ENCODE measurements at places on chromosomes 3 and 15.

DNA sequence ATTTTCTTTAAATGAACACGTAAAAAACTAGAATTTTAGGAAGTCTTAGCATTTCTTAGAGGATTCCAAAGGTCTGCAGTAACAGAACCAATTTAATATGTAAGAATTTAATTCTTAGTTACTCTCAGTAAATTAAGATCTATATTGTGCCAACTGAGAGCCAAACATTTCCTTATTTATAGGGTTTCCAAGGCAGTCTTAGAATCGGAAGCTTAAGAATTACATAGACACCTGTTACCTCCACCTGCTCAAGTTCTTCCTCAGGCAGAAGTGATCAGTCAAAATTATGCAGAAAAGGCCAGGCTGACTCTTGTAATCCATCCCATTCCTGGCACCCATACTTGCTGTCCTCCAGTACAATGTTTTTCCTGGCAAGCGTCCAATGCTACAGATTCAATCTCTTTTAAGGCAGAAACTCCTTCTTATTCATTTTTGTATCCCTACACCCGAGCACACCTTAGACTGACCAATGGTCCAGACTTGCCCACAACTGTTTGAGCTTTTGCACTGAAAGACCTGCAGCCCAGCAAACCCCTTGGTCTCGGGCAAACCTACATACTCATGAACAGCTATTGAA, 64.3 kb downstream of the NCEH1 start:
- DNase-seq, result peak; percentile 65

DNA sequence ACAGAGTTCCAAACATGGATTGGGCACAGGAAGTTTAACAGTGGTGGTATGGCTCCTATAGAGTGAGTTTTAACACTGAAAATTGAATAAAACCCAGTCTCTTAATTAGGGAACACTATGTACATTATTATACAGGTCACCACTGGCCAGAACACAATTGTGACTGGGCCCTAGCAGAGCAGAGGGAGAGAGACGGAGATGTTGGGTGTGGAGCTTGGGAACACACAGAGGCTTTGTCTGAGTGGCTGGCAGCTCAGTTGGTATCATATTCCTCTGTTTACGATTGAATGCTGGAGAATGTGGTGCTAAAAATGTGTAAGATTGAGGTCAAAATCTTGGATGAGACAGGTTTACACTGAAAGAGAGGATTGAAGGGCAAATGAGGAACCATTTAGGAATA, 6.8 kb upstream of the MOBP start:
- DNase-seq, result no peak

DNA sequence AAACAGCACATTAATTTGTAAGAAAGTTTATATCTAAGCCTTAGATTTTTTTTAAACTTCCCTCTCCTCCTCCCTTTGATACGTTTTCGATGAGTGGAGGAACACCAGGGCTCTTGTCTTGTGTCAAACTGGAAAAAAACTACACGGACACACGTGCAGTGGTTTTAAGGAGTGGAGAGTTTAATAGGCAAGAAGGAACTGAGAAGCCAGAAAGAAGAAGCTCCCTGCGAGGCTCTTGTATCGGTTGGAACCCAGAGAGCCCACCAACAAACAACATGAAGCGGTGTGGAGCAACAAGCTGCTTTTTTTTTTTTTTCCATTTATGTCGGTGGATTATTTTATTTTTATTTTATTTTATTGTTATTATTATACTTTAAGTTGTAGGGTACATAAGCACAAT, 18.6 kb downstream of the NDUFB4 start:
- DNase-seq, result no peak

DNA sequence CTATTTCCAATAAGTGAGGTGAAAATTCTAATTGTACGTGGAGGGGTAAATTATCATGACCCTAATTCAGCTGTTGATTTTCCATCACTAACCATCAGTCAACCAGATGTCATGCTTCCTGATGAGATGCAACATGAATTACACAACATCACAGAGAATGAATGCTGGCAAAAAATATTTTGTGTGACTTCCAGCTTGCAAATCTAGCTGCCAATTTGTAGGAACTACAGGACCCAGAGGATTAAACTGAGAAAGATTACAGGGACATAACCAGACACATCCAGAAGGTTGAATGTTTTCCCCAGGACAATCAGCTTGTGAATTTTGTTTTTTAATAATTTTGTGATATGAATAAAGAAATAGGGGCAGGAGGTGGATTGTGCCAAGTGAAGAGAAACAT, 349.0 kb upstream of the ATP10A start:
- no peak for DNase-seq

GRCh38 chr15:95284492-95284891, 1046.0 kb upstream of the NR2F2 start:
- no peak for DNase-seq

DNA sequence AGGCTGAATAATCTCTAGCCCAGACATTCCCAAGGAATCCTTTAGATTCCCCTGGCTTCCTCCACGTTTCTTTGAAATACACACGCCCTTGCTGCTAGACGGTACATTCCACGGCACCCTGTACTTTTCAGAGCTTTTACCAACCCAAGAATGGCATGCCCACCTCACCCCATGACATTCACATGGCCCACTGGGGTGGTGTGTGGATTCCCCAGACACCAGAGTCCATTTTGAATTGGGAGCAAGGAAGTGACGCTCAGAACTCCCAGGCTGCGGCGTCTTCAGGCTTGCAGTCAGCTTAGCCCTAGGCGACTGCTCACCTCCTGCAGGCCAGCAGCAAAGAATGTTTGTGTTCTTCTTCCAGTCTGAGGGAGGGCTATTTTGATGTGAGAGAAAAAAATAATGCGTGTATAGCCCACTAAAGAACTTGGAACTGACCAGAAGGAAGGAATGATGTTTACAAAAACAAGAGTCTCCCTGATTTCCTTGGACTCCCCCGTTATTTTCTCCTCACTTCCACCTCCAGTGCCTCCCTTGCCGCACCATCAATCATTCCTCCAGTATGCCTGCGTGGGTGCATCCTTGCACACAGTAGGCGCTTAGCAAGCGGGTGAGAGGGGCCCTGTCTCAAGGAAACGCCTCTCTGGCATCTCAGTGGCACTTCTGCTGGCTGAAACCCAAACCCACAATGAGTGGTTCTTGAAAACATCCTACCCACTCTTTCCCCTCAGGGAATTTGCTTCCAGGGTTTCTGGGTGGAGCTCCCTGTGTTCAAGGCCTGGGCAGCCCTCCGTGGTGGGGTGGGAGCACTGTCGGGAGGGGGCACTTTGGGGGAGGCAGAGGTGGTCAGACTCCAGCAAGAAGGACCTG, 59.9 kb downstream of the SMAD6 start:
- no peak for DNase-seq

DNA sequence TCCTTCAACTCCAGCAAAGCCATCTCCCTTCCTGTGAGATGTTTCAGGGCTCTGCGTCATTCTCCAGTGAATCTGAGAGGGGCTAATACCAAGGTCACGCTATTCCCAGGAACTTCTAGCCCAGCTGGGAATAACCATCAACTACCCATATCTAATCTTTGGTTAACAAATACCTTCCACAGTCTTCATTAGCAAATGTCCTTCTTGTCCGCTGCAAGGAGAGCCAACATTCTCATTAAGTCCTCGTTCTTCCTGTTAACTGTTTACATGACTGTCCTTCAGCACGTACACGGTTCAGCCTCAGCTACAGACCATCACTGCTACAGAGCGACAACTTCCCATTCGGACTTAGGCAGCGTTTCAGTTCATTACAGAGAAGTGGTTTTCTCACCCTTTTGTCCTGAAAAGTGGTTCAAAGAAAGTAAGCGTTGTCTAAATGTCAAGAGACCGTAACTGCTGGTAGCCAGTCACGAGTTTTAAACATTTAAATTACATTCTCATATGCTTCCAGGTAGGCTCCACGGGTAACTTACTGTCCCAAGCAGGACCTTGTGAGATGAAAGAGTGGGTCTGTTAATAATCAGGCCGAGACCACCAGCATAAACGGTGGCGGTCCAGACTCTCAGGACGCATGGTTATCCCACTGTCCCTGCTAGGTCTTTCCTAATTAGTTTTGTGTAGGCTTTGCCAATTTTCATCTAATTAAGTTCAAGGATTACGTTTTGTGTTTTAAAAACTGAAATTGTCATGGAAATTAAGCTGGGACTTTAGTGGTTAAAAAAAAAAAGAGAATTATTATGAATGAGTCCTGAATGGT, 63.8 kb downstream of the CHSY1 start:
- DNase-seq, result peak; percentile 92

DNA sequence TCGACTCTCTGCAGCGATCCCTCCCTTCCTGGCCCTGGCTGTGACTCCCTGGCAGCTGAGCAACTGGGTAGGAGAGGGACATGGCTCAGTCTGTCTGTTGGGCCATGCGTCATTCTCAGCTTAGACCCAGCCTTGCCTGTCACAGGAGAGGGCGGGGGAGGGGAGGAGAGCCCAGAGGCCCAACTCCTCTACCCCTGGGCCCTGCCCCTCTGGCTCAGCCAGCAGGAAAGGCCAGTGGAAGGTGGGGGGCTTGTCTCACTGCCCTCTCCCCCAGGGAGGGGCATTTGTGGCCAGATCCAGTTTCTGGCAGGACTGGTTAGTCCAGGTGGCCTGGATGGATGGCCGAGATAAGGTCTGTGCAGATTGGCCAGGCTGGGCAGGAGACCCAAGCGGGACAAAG, 31.6 kb downstream of the DNAJB8 start:
- no peak for DNase-seq

GRCh38 chr3:53808496-53808895, 37.7 kb downstream of the CHDH start:
- DNase-seq, result no peak

- no peak for DNase-seq
These were observed 51.5 kb downstream of the PLXNA1 start for GRCh38 chr3:127034195-127034989.

DNA sequence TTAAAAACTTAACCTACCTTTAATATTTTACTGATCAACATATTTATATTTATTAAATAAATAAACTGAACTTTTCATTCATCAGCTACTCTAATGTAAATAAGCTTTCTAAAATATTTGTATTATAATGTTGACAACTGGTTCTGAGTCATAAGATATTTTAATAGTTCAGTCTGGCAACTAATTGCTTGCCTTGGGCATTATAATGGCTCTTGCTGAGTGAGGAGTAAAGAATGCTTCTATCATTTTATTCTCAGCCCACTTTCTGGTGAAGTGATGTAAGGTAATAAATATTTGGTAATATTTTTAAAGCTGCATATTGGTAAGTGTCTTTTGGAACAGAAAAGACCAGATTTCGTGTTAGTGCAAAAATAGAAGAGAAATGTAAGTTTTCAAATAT, 81.5 kb downstream of the DIPK2A start:
- DNase-seq, result no peak

DNA sequence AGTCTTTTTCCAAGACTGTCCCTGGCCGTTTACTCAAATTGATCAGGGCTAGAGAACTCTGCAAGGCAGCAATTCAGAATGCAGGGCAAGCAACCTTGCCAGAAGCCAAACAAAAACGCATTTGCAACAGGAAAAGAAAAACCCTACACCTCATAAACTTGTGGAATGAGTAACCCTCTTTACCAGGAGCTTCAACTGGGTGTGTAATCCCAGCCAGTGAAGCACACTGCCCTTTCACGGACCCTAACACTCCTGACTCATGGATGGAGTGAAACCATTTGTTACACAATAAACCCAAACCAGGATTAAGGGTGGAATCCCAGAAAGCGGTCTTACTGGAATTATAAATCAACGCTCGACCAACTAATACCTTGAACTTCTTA, 14.8 kb upstream of the LDHAL6B start:
- peak; percentile 86 for DNase-seq

- DNase-seq, result no peak
These were observed 80.1 kb downstream of the SATB1 start for GRCh38 chr3:18345015-18345367.

DNA sequence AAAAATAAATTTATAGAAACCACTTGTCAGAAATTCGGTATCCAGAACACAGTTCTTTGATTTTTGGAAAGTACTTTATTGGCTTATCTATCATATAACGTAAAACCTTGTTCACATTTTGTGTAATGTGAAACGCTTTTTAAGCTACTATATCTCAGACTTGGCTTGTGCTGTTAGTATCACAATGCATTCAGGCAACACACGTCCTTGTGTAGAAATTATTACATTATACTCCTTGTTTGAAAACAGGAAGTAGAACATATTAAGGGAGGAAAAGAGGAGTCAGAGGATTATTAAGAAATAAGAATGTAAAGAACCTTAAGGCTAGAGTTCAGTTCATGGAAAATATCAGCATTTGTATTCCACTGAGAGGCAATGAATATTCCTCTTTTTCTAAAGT, 1.6 kb downstream of the DNAJC13 start:
- no peak for DNase-seq

DNA sequence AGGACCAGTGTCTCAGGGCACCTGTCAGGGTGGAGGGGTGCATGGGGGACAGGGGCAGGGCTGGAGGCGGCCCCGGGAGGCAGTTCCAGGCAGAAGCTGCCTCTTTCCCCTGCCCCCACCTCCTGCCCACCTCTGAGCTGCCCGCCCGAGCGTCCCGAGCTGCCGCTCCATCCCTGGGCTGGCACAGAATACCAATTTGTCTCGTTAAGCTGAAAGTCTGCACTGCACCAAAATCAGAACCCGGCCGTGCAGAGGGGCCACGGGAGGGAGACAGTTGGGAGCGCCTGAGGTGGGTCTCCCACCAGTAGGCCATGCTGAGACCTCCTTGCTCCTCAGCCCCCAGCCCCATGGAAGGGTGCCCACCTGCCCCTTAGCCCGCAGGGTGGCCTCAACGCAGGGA, 1.3 kb upstream of the ATP2B2 start:
- no peak for DNase-seq

DNA sequence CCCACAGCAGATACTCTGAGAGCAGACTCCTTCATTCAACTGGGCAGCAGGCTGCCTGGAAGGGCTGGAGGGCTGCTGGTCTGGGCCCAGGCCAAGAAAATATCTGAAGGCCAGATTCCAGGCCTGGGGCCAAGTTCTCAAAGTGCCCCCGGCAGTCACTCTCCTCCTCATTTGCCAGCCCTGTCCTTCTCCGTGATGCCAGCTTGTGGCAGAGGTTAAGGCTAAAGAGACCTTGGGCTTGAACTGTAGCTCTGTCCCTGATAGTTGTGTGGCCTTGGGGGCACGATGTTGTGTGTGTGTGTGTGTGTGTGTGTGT, 39.0 kb downstream of the FAM3D start:
- DNase-seq, result no peak

DNA sequence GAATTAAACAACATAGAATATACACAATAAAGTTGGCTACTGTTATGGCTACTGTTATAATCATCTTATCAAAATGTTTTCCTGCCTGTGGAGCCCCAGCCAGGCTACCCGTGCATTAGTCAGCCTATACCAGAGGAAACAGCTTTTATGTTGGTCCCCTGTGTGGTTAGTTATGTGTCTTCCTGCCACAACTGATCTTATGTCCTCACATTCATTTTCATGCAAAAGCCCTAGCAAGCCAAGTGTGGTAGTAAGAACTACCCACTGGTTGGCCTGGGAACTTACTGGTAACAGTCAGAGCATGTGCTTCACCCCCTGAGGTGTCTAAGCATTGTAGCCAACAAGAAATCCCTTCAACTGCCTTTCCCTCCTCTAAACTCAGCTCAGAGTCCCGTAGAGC, 21.8 kb downstream of the MGLL start:
- DNase-seq, result no peak

- no peak for DNase-seq
These were observed 44.5 kb downstream of the CCR1 start for GRCh38 chr3:46163556-46164041.

All from skeletal muscle cell (primary cell).